ENCODE measurements at places on chromosomes 12 and 14. TPM values are rescaled to one million over a fixed set of nuclear protein-coding genes. Genes with fewer than 3 reads are reported as not detected.

DNA sequence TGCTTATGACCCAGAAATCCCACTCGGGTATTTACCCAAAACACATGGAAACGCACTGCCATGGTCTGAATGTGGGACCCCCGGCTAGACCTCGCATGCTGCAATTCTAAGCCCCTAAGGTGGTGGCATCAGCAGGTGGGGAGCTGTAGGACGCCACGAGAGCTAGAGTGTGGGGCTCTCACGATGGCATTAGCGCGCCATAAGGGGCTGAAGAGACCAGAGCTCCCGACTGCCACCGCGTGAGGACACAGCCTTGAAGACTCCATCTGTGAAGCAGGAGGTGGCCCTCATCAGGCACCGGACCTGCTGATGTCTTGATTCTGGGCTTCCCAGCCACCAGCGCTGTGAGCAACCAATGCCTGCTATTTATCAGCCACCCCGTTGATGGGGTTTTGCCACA, 40.3 kb downstream of the RIMBP2 start:
- DNase-seq: no peak

- DNase-seq: no peak
These were observed 3.4 kb upstream of the PPM1A start for GRCh38 chr14:60245380-60246177.

- DNase-seq: peak; percentile 87
These were observed 133.6 kb upstream of the NOS1 start for GRCh38 chr12:117494833-117495655.

Gene NR2C1
- polyA plus RNA-seq: 102 TPM

- no peak for DNase-seq
These were observed 369.7 kb upstream of the ATP2B1 start for GRCh38 chr12:90078344-90078743.

Gene GARIN6
- polyA plus RNA-seq: not detected

- DNase-seq: no peak
These were observed 194.4 kb upstream of the CRY1 start for GRCh38 chr12:107287436-107288413.

GRCh38 chr12:105315726-105316125, 14.8 kb upstream of the C12orf75 start:
- DNase-seq: no peak

Gene TIGAR
- 15.2 TPM for polyA plus RNA-seq

DNA sequence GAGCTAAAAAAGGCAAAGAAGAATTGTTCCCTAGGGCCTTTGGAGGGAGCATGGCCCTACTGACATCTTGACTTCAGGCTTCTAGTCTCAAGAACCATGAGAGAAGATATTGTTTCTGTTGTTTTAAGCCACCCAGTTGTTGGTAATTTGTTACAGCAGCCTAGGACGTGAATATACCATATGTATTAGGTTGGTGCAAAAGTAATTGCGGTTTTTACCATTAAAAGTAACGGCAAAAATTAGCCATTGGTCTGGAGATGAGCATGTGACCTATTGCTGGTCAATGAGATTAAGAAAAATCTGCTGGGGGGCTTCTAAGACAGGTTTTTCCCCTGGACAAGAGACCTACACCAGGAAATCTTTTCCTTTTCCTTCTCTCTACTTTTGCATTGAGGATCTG, 9.8 kb upstream of the HRK start:
- DNase-seq: no peak

GRCh38 chr12:50112456-50113218, 601 bp downstream of the COX14 start:
- DNase-seq: no peak

Gene PRIMA1
- polyA plus RNA-seq: 1.5 TPM

- DNase-seq: no peak
These were observed 7.6 kb downstream of the TEDC1 start for GRCh38 chr14:105498430-105499255.

Gene HAL
- 1.5 TPM for polyA plus RNA-seq

GRCh38 chr14:55354500-55354899, 57.1 kb downstream of the ATG14 start:
- DNase-seq: peak; percentile 61

GRCh38 chr12:81573228-81573627, 185.9 kb downstream of the PPFIA2 start:
- DNase-seq: no peak

Gene ARHGEF25
- 30.5 TPM for polyA plus RNA-seq

DNA sequence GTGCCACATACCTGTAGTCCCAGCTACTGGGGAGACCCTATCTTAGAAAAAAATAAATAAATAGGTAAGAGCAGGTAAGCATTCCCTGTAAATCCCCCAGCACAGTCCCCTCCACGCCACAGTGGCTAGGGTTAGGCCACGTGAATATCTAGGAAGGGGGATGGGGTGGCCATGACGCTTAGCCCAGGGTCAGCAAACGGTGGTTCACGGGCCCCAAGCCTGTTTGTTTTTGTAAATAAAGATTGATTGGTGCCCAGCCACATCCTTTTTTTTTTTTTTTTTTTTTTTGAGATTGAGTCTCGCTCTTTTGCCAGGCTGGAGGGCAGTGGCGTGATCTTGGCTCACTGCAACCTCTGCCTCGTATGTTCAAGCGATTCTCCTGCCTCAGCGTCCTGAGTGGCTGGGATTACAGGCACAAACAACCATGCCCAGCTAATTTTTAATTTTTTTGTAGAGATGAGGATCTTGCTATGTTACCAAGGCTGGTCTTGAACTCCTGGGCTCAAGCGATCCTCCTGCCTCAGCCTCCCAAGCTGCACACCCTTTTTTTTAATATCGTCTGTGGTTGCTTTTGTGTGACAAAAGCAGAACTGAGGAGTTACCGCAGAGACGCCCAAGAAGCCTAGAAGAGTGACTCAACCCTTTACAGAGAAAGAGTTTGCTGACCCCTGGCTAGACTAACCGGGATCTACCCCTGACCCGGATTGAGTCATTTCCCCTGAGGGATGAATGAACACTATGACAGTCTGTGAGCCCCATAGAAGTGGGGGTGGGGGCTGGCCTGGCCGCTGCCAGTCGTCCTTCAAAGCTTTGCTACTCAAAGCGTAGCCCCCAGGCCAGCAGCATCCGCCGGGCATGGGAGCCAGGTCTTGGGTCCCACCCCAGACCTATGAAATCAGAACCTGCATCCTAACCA, 113.7 kb upstream of the NCOR2 start:
- no peak for DNase-seq

DNA sequence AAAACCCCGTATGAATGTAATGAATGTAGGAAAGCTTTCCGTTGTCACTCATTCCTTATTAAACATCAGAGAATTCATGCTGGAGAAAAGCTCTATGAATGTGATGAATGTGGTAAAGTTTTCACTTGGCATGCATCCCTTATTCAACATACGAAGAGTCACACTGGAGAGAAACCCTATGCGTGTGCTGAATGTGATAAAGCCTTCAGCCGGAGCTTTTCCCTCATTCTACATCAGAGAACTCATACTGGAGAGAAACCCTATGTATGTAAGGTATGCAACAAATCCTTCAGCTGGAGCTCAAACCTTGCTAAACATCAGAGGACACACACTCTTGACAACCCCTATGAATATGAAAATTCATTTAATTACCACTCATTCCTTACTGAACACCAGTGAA, 23.8 kb downstream of the ZNF891 start:
- DNase-seq: no peak

Gene GNB3
- 13.3 TPM for polyA plus RNA-seq

Gene B4GALNT3
- 18.3 TPM for polyA plus RNA-seq

Gene PLBD1
- polyA plus RNA-seq: 43.7 TPM

- DNase-seq: no peak
These were observed 55.4 kb downstream of the FBRSL1 start for GRCh38 chr12:132545164-132545953.

Gene OLR1
- 1.3 TPM for polyA plus RNA-seq

DNA sequence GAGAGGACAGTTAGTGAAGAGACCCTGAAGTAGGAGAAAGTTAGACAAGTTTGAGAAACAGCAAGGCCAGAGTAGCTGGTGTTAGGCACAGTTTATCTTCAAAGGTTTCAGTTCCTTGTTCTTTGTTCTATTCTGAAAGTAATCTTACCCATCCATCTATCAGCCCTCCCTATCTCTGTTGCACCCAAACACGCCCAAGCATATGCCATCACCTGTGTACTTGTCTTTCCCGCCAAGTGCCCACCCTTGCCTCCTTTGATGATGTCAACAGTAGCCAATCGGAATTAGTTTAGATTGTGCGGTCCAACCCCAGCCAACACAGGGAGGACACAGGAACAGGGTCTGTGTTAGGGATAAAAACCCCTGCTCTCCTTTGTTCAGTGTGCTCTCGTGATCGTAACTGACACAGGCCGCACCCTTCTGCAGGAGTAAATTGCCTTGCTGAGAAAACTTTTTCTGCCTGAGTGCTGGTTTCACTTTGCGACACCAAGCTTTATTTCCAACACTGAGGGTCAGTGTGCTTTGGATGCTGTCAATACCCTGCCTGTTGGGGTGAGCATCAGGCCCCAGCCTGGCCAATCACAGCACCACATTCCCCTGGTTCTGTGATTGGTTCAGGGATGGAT, 4.7 kb upstream of the TMEM229B start:
- no peak for DNase-seq

- no peak for DNase-seq
These were observed 84.4 kb upstream of the ETV6 start for GRCh38 chr12:11564984-11565651.

GRCh38 chr14:43525658-43526057, 981.4 kb downstream of the FSCB start:
- no peak for DNase-seq

DNA sequence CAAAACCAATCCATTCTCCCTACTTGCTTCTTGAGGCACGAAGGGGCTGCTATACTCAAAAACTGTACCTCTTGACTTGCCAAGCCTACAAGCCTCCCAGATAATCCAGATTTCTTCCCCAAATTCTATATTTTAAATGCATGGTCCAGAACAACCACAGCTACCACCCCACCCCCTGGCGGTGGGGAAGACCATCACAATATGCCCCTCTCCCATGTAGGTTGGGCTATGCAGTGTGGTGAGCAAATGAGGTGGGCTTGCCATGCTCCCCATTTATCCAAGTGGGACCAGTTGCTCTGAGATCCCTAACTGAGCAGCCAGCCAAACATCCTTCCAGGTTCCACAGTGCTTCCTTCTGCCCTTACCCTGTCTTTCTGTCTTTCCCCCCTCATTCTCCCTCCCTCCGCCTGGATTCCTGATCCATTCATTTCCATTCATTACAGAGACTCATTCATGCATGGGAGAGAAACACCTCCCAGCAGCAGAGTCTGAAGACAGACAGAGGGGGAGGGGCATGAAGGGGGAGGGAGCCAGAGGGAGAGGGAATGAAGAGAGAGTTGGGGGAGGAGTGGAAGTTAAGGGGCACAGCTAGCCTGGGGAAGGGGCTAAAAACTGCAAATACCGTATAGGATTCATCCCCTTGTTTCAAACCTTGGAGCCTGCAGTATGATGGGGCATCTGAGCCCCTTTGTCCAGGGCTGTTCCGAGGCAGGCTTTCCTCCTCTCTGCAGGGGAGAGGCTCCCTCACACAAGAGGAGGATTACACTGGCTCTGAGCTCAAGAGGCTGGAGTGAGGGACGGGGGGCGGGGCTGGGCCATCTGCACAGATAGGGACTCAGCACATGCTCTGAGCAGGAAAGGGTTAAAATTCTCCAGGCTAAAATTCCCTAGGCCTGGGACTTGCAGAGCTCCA, 4.4 kb downstream of the ZNF219 start:
- peak; percentile 84 for DNase-seq

Gene MYF6
- polyA plus RNA-seq: 0.15 TPM

DNA sequence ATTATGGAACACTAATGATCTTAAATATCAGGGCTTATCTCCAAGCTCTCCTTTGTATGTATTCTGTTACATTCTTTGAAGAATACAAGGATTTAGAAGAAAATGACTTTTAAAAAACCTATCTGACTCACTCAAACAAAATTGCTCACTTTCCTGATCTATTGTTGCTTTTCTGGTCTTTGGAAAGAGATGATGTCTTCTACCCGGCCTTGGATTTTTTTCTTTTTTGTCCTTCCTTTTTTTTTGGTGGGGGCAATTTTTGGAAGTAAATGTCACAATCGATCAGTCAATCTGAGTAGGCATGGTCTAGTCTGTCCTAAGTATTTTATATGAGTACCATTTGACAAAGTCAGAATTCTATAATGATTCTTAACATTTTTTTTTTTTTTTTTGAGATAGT, 10.5 kb upstream of the CALM1 start:
- no peak for DNase-seq

DNA sequence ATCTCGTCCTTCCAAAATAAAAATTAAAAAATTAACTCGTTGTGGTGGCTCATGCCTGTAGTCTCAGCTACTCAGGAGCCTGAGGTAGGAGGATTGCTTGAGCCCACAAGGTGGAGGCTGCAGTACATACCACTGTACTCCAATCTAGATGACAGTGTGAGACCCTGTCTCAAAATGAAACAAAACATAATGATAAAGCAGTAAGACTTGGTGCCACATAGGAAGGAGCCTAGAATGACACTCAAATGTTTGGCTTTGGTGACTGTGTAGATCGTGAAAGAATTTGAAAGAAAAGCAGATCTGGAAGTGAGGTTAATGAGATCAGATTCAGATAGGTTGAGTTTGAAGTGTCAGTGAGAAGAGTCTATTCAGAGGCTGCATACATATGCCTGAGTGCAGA, 150.1 kb upstream of the ATP2B1 start:
- no peak for DNase-seq

GRCh38 chr12:32379667-32380066, 19.7 kb upstream of the FGD4 start:
- DNase-seq: no peak

Gene TBC1D30
- 5.1 TPM for polyA plus RNA-seq

- no peak for DNase-seq
These were observed 2.5 kb upstream of the IKZF4 start for GRCh38 chr12:56018356-56018755.

Gene EPYC
- not detected for polyA plus RNA-seq

- no peak for DNase-seq
These were observed 55.8 kb downstream of the PRIMA1 start for GRCh38 chr14:93732524-93732923.

Gene SLC38A4
- 27.1 TPM for polyA plus RNA-seq

DNA sequence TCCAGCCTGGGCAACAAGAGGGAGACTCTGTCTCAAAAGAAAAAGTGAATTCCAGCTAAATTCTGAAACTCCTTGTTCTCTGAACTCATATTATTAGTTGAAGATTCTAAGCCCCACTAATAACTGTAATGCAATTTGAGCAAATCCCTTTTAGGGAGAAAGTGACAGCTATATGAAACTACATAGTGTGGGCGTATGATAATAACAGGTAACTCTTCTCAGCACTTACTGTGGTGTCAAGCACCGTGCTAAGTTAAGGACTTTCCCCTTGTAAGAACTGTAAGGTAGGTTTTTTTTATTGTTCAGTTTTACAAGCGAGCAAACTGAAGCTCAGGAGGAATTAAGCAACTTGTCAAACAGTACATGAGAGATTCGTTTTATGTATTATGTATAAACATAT, 5.4 kb downstream of the ANKRD13A start:
- no peak for DNase-seq
